ENCODE measurements at places on chromosomes 4 and X.

GRCh38 chrX:9656277-9656676 is 109.4 kb downstream of the GPR143 start:
- DNase-seq: no peak

GRCh38 chr4:22129454-22130029 is 181.0 kb upstream of the KCNIP4 start:
- no peak for DNase-seq

- DNase-seq: no peak
Observed at GRCh38 chr4:186724864-186725468, 1.3 kb upstream of the FAT1 start.

- no peak for DNase-seq
Observed at GRCh38 chr4:108213308-108213707, 44.6 kb upstream of the LEF1 start.

DNA sequence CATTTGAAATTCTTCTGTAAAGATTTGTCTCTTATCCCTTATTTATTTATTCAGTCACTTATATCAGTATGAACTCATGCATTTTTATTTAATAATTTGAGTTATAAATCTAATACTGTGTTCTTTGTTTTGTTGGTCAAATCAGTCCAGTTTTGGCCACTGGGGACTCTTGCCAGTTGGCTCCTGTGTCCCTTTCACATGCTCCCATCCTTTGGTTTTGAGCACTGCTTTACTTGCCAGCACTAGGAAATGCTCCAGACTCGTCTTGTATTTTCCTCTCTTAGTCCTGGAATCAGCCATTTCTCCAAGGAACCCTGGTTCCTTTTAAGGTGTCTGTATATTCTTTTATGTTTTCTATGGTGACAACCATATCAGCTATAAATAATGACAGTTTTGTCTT is 28.1 kb downstream of the KANTR start:
- DNase-seq: no peak

GRCh38 chr4:159768016-159768415 is 665.1 kb downstream of the RAPGEF2 start:
- no peak for DNase-seq

DNA sequence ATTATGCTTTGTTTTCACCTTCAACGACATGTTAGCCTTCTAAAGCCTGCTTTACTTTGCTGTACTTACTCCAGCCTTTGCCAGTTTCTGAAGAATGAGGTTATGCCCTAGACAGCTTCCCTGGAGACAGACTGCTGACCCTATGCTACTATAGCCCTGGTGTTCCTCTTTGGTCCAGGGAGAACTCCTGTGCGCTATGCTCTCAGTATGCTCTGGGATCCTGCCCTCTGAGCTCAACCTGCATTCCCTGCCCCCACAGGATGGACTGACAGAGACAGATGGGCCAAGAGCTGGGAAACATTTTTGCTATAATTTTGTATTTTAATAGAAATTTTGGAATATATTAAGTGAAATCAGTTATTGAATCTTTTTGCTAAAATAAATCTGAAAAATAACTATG is 425.9 kb downstream of the TMA16 start:
- no peak for DNase-seq

DNA sequence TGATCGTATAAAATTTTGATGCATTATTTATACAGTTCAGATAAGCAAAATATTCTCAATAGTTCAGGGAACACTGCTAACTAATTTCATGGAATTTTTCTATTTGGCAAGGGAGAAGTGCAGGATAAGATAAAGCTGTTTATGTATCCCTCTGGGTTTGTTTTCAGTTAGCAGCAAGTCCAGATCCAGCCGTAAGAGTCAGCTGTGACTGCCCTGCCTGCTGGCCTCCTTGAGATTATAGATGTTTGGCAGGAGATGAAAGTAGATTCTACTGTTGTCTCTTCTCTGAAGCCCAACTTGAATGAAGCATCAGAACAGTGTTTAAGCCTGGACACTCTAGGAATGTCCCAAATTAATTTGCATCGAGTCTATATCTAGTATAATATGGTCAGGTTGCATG is 29.5 kb downstream of the ANTXR2 start:
- DNase-seq: no peak

- DNase-seq: no peak
Observed at GRCh38 chr4:27011401-27011800, 150.8 kb downstream of the STIM2 start.

DNA sequence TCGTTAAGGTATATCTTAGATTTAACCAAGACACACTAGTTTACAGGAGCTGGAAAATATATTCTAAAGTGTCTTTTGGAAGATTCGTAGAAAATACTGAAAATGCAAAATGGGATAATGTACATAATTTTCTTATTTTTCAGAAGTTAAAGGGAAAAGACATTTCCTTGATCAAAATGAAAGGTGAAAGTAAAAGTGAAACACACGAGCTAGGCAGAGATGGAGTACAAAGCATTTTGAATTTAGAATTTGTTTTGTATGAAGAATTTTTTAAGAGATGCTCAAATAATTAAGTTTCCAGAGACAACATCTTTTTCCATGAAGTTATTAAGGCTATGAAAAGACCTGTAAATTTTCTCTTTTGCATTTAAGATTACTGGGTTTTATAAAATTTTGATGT is 2192.6 kb upstream of the AGA start:
- DNase-seq: no peak

GRCh38 chrX:124902953-124903352 is 416.7 kb upstream of the TEX13C start:
- DNase-seq: no peak

DNA sequence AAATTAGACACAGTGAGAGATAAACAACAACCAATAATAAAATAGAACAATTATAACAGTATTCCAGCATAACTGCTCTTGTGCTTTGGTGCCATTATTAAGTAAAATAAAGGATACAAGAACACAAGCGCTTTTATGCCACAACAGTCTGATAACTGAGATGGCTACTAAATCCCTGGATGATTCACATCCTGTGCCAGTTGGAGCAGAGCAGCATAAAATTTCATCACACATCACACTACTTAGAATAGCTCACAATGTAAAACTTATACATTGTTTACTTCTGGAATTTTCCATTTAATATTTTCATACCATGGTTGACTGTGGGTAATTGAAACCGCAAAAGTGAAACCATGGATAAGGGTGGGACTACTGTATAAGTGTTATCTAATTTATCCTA is 399.9 kb upstream of the CNKSR2 start:
- DNase-seq: no peak

DNA sequence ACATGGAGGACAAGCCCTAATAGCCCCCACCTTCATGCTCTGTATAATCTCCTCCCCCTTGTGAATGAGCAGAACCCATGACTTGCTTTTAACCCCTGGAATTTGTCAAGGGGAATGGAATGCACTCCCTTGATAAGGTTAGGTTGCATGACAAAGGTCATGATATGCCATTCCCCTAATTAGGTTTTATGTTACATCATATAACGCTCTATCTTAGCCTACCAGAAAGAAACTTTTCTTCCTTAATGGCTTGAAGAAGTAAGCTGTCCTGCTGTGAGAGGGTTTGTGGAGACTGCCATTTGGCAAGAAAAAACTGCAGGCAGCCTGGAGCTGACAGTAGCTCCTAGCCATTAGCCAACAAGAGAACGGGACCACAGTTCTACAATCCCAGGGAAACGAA is 399.8 kb upstream of the MAD2L1 start:
- no peak for DNase-seq

All from glomerular endothelial cell (primary cell).